Ecto neural progenitor cell (in vitro differentiated cells): ENCODE measurements at places on chromosomes 1 and 21.

DNA sequence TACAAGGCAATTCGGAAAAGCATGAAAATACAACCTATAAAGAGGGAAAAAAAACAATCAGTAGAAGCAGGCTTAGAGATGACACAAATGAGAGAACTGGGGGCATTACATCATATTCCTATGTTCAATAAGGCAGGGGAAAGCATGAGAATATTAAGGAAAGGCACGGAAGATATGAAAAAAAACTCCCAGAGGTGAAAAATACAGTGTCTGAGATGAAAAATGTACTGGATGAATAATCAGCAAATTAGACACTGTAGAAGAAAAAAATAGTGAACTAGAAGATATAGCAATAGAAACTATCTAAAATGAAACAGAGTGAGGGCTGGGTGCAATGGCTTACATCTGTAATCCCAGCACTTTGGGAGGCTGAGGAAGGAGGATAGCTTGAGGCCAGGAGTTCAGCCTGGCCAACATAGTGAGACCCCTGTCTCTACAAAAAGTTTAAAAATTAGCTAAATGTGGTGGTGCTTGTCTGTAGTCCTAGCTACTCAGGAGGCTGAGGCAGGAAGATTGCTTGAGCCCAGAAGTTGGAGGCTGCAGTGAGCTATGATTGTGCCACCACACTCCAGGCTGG is 101.8 kb downstream of the ST3GAL3 start:
- DNase-seq: no peak

DNA sequence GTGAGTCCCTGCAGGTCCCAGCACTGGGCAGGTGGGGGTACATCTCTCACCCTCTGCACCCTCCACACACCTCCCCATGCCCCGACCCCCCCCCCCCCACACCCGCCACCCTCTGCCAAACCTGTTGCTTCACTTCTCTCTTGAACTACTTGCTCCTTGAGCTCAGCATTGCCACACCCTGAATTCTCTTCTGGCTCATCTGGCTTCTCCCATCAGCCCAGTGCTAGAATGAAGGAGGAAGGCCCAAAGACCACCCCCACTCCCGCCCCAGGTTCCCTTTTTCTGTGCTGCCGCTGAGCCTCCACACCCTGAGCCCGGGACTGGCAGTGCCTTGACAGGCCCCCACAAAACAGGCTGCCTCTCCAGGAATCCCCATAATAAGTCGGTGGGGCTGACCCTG is 6.4 kb upstream of the TNNI1 start:
- no peak for DNase-seq

DNA sequence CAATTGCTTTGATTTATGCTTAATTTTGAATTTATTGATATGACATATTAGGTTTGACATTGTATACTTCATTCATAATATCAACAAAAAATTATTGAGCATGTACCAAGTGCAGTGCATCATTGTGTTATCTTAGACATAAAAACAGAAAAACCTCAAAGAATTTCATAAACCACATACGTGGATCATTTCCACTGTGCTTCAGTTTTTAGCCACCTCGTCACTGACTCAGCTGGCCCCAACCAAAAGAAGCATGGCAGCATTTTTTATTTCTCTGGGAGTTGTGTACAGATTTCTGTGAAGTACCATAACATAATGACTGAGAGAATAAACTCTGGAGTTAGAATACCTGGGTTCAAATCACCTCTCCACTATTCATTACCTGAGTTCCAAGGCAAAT is 95.6 kb upstream of the C1orf87 start:
- no peak for DNase-seq

- no peak for DNase-seq
These were observed 7.8 kb downstream of the DIPK1A start for GRCh38 chr1:92953491-92953890.

- no peak for DNase-seq
These were observed 22.9 kb downstream of the ADAM30 start for GRCh38 chr1:119873135-119874015.

- DNase-seq: no peak
These were observed 73.4 kb downstream of the GALNT2 start for GRCh38 chr1:230140221-230141020.

- no peak for DNase-seq
These were observed 51.4 kb downstream of the YARS1 start for GRCh38 chr1:32765570-32766327.

DNA sequence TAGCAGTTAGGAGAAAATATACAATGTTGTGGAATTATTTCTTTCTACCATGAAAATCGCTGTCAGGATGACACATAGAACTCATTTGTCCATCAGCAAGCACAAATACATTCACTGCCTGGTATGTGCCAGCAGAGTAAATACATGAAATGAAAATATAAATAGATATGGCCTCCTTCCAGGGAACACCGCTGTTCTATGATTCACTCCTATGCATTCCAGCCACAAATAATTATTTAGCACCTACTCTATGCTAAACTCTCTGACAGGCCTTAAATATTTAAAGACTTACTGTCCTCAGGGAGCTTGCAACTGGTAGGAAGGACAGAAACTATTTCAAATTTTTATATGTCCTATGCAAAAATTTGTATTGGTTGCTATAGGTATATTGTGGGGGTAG is 975.0 kb upstream of the NCAM2 start:
- DNase-seq: no peak

GRCh38 chr21:30958741-30959140 is 77.4 kb upstream of the KRTAP11-1 start:
- no peak for DNase-seq

DNA sequence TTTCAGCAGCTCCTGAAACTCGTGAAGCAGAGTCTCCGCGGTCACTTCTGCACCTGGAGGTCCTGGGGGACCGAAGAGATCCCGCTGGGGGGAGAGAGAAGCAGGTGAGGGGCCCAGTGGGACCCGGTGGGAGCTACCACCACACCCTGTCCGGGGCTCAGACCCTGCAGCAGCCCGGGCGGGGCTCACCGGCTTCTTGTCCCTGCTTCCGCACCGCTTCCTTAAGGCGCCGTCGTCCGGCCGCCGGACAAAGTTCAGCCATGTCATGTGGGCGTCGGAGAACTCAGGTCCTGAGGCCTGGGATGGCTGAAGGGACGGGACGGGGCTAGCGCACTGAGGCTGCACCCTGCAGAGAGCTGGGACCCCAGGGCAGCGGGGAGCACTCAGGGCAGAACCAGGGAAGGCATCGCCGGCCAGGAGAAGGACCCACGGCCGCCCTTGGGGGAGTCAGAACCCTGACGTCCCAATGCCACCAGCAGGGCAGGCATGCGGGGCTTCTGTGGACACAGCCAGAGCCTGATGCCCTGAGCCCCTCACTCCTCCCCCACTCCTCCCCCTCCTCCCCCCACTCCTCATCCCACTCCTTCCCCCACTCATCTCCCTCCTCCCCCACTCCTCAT is 2.2 kb downstream of the C1QTNF12 start:
- DNase-seq: no peak

GRCh38 chr1:236164273-236164672 is 21.9 kb downstream of the GPR137B start:
- peak; percentile 26 for DNase-seq

DNA sequence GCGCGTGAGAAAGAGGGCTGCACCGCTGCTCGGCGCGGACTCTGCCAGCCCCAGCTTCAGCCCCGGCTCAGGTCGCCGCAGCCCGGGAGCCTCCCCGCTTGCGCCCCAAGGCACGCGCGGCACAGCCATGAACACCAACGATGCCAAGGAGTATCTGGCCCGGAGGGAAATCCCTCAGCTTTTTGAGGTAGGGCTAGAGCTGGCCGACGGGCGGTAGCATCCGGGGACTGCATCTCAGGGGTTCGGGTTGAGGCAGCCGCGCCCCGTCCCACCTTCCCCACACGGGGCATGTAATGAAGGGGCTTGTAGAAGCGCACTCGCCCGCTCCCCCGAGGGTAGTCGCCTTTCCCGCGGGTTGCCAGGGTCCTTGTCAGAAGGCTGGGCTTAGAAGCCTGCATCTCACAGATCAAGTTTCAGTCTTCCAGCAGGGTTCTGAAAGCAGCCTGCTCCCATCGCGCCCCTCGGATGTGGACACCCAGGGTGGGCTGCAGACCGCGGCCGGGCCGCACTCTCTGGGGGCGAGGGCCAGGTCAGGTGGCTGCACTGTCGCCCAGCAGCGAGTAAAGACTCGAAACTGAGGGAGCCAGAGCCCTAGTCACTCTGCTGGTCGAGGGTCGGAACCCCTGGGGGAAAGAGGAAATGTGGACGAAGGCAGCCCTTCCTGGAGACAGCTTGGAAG is 507 bp downstream of the AK5 start:
- DNase-seq: peak; percentile 72

GRCh38 chr1:41236781-41237180 is 5.3 kb downstream of the SCMH1 start:
- DNase-seq: no peak

- DNase-seq: no peak
These were observed 28.1 kb downstream of the TMEM50B start for GRCh38 chr21:33451634-33452071.

DNA sequence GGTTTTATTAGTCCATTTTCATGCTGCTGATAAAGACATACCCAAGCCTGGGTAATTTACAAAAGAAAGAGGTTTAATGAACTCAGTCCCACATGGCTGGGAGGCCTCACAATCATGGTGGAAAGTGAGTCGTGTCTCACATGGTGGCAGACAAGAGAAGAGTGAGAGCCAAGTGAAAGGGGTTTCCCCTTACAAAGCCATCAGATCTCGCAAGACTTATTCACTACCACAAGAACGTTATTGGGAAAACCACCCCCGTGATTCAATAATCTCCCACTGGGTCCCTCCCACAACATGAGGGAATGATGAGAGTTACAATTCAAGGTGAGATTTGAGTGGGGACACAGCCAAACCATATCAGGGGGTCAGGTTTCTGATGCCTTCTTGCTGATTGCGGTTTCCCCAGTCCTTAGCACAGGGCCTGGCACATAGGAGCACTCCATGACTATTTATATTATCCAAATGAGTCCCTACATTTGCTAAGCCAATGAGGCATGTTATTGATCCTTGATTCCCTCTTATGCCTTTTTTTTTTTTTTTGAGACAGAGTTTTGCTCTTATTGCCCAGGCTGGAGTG is 35.3 kb upstream of the PAXBP1 start:
- no peak for DNase-seq

DNA sequence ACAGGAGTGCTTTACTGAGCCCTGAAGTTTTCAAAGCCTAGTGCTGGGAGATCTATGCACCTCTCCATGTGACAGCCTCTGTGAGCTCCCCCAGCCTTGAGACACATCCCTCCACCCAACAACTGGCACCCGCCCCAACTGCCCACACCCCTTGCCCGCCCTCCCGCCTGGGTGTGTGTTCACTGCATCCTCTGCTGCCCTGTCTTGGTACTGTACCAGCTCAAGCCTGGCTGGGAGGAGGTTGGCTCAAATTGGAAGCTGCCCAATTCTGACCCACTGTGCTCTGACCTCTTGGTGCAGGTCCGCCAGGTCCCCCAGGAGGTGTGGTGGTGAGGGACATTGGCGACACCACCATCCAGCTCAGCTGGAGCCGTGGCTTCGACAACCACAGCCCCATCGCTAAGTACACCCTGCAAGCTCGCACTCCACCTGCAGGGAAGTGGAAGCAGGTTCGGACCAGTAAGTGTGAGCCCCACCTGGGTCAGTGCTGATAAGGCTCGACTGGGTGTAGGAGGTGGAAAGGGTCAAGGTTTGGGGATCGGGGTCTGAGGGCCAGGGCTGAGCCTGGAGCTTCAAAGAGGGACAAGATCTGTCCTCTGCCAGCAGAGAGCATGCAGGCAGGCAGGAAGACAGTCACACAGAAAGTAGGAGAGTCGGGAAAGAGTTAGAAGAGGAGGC is 18.0 kb downstream of the TMEM81 start:
- peak; percentile 50 for DNase-seq

- no peak for DNase-seq
These were observed 32.4 kb downstream of the MAPKAPK2 start for GRCh38 chr1:206716870-206717673.

DNA sequence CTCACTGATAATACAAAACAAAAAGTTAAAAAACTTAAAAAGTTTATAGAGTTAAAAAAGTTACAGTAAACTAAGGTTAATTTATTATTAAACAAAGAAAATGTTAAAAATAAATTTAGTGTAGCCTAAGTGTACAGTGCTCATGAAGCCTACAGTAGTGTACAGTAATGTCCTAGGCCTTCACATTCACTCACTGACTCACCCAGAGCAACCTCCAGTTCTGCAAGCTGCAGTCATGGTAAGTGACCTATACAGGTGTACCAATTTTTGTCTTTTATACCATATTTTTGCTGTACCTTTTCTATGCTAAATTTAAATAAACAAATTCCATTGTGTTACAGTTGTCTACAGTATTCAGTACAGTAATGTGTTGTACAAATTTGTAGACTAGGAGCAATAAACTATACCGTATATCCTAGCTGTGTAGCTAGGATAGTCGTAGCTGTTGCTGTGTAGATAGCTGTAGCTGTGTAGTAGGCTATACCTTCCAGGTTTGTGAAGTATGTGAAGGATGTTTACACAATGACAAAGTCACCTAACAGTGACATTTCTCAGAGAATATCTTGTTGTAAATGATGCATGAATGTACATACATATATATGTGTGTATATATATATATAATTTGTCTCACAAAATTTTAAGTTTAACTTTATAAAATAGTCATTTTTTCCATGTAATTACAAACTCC is 140.2 kb downstream of the TGFB2 start:
- no peak for DNase-seq

GRCh38 chr1:110336300-110337039 is 2.7 kb upstream of the RBM15 start:
- DNase-seq: no peak

- no peak for DNase-seq
These were observed 7.4 kb downstream of the OR2T10 start for GRCh38 chr1:248590055-248590454.

DNA sequence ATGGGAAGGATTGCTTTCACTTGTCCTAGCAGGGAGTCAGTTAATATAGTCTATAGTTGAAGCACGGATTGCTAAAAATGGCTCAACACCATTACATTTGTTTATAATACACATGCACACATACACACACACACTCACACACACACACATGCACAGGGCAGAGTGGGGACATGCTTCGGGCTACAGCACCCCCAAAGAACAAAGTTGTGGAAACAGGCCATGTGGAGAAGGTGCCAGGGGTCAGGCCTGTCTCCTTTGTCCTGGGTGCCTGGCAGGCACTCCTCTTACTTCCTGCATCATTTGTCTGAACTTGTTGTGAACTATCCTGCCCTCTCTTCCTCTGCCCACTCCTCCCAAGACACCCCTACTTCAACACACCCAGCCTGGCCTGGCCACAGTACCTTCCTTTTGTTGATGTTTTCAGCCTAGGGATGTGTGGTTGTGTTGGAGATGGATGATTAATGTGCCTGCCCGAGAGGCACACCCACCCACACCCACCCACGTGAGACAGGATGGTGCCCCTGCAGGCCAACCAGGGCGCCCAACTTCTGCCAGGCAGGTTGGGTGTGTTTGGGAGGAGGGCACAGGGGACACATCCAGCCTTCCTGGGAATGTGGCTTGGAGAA is 17.5 kb downstream of the RASSF5 start:
- DNase-seq: no peak

GRCh38 chr1:184425449-184426277 is 38.8 kb downstream of the C1orf21 start:
- DNase-seq: no peak

DNA sequence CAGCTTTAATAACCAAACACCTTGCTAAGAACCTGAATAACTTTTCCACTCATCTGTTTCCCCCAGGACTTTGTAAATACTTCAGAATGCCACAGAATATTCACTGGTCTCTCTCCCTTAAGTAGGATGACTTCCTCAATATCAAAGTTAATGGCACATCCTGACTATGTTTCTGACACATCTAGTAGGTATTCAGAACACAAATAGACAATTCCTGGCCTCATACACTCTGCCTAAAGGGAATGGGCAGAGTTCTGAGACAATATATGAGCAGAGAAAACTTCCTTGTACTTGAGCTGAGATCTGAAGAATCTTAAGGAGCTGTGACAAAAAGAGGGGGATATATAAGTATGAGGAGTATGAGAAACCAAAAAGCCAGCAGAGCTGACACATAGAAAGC is 34.8 kb downstream of the ANKRD13C start:
- no peak for DNase-seq
